ENCODE measurements at places on chromosomes 7 and 10. TPM values are rescaled to one million over a fixed set of nuclear protein-coding genes. Genes with fewer than 3 reads are reported as not detected.

DNA sequence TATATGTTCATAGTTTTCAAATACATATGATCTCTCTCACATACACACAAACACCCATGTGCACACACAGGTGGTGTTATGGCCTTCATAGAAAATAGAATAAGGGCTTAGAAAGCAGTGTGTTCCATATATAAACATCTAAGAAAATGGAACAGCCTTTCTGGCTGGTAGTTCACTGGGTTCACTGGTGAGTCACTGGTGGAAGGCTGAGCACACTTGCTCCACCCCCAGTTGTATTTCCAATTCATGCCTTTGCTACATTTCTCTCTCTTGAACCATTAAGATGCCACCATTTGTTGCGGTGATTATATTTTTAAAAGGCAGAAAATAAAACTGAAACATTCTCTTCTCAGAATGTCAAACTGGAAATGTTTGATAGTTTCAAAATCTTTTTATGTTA lies 252.1 kb downstream of the GLI3 start:
- no peak for DNase-seq

GRCh38 chr7:141361960-141362359 lies 189.2 kb upstream of the AGK start:
- DNase-seq, result no peak

GRCh38 chr7:81560708-81561107 lies 209.1 kb downstream of the HGF start:
- no peak for DNase-seq

DNA sequence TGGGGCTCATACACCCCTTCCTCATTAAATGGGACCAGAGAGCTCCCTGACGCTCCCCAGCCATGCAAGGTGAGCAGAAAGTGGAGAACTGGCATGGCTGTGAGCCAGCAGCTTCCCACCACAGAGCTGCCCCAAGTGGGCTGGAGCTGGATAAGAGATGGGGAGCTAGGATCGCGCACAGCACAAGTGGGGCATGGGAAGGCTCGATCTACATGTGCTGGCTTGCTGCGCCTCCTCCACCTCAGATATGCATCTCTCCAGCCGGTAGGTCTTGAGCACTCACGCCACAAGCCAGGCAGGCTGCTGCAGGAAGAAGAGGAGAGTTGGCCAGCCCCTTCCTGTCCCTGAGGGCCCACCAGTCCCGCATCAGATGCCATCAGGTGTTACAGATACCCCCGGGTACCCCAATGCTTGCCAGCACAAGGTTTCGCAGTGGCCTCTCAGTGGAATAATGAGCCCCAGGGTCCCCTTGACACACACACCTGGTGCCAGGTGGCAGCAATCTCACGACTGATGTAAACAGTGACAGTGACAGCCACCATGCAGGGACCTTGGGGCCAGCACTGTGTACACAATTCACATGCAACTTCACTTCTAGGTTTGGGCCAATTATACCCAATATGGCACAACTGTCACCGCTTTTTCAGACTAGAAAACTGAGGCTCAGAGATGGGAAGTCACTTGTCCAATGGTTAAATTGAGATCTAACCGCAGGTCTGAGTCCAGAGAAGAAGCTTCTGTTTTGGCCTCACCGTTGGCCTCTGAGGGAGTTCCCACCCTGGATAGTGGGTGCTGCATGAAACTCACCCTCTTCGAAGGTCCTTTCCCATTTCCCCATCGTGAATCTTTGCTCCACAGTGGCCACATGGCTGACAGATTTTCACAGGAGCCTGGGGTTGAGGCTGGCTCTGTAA lies 79.3 kb downstream of the OAT start:
- no peak for DNase-seq

DNA sequence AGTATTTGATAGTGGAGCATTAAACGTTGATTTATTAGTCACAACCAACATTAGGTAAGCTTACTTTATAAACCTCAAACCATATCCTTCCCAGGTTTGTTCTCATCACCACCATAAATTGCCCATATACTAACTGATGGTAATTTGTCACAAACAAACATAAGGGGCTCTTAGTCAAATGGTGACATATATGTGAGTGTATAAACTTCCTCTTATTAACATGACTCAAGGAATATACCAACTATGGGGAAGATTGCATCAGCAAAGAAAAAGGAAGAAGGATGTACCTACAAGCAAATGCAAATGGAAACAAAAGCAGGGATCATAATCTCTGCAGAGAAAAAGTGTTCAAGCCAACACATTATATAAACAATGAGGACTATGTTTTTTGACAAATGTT lies 418.2 kb upstream of the AKR1E2 start:
- DNase-seq, result no peak

DNA sequence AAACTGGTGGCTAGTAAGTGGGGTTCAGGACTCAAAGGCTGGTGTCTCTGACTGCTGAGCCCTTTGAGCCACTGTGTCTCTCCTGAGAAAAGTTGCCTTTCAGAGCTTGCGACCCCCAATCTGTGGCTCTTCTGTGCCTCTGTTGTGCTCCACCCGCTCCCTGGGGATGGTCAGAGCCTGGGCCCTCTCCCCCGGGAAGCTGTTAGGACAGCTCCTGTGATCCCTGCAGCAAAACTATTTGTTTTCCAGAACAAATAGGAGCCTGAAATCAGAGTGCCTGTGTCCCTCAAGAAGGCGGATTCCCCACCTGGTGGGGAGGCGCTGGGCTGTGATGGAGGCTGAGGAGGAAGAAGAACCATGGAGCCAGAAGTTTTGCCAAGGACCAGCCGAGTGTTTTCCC lies 56.4 kb upstream of the MXI1 start:
- DNase-seq, result no peak

GRCh38 chr7:44646176-44646920 lies 39.9 kb downstream of the OGDH start:
- no peak for DNase-seq

DNA sequence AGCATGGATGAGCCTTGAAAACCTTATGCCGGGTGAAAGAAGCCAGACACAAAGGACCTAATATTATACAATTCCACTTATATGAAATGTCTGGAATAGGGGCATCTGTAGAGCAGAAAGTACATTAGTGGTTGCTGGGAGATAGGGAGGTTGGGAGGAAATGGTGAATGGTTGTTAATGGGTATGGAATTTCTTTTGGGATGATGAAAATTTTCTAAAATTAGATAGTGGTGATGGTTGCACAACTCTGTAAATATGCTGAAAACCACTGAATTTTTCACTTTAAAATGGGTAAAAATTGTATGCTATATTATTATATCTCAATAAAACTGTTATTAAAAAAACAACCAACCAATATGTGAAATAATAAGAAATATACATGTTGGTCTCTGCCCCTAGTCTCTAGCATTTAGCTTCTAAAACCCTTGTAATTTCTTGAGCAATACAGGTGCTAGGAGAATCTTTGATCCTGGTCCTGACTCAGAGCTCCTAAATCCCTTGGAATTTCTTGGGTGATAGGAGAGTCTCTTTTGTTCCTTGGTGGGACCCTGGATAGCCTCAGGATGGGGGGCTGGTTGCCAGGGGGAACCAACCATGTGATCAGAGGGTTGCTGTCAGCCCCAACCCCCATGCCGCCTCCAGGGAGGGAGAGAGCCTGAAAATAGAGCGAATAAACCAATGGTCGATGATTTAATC lies 64.0 kb downstream of the TACR2 start:
- no peak for DNase-seq

DNA sequence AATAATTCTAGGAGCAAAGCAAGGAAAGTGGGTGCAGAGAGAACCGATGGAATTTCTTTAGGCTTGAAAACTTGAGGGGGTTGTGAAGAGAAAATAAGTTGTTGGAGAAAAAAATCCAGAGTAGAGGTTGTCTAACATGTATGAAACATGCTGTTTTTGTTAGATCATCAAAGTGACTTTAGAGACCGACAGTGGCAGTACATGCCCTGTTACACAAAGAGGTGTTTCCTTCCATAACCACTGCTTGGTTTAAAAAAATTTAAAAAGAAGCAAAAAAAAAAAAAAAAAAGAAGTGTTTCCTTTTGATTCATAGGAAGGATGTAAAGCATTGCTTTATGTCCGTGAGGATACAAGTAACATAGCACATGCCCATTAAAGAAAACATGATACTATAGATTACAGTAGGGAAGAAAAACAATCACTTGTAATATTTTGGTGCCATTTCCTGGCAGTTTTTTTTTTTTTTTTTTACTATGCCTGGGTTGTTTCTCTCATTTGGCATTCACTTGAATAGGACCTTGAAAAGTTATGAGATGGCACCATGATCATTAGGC lies 6.1 kb downstream of the ENTPD1 start:
- no peak for DNase-seq

DNA sequence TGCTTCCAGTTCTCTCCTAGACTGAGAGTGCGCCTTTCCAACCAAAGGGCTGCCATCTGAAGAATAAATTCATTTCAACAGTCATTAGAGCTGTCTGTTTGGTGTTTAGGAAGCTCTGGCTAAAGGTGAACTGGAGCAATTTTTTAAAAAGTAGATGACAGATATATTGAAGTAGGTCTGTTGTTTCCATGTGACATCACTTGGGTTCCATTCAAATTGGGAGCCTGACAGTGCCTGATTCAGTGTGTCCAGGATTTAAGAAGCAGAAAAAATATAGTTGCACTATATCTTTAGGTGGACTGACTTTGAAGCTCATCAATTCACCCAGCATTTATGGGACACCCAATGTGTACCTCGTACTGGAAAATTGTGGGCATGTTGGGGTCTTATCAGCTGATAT lies 367.7 kb downstream of the BBS9 start:
- DNase-seq, result no peak

DNA sequence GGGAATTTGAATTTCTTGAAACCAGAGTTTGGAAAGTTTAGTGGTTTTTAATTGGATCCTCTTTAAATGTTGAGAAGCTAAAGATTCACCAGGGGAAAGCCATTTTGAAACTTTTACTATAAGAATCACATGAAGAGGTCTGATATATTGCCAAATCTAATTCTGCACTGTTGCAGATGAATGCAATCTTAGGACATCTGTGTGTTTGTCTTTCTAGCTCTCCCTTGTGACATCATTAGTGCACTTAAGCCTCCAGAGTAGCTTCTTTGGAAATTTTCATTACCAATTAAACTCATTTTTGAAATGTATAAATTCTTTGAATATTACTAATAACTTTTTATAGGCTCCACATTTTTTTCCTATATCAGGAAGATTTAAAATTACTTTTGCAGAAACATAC lies 160.2 kb downstream of the BICC1 start:
- no peak for DNase-seq

GRCh38 chr10:88233870-88234269 lies 349.2 kb downstream of the RNLS start:
- no peak for DNase-seq

DNA sequence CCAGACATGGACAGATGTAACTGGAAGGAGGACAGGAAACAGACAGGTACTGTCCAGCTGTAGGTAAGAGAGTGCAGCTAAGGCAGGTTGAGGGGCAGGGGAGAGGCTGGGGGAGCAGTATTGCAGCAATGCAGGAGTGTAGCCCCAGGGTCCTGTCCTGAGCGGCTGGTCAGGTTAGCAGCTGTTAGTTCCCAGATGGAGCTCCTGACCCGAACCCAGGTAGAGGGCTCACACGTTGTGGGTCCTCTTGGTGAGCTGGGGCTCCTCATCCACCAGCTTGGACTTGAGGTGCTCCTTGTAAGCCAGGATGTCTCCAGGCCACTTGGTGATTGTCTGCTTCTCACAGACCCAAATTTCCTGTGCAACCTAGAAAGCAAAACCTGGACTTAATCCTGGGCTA lies 3.5 kb upstream of the H2BK1 start:
- DNase-seq, result no peak

DNA sequence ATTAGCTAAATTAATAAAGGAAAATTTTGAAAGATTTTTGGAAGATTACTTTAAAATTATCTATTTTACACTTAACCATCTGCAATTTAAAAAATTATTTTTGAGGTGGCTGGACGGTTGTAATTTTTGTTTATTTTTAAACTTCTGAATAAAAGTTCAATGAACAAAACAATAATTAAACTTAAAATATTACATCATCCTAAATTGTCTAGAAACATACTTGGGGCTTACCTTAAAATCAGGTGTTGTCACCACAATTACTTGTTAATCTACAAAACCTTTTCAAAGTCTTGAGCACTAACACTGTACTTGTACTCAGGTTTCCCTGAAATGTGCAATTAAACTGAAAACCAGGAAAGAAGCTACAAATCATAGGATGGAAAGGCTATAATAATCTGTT lies 328.3 kb downstream of the NXPH1 start:
- DNase-seq, result no peak

GRCh38 chr7:159328096-159328495 lies 183.4 kb upstream of the VIPR2 start:
- no peak for DNase-seq

GRCh38 chr10:61039868-61040267 lies 95.9 kb upstream of the RHOBTB1 start:
- DNase-seq, result no peak

GRCh38 chr7:103947026-103947655 lies 42.3 kb downstream of the RELN start:
- DNase-seq, result no peak

Gene PODXL
- total RNA-seq, result 11.9 TPM

Gene TBC1D12
- 26.3 TPM for total RNA-seq

Gene RSPH10B2
- total RNA-seq, result not detected

Gene LRMDA
- 3.5 TPM for total RNA-seq

Gene HOXA9
- total RNA-seq, result not detected

Gene NPY4R2
- total RNA-seq, result 0.53 TPM

Gene PNLIP
- total RNA-seq, result not detected
